Activated naive CD4-positive, alpha-beta T cell treated with anti-CD3 and anti-CD28 coated beads, Interleukin-2, amount 10 ng/mL, durations not matched to agents 7 days and 5 days (primary cell): ENCODE measurements at places on chromosomes 16 and 17.

GRCh38 chr16:26762594-26762993, 304.1 kb upstream of the C16orf82 start:
- DNase-seq: no peak

- DNase-seq: peak; percentile 60
Observed at GRCh38 chr17:40341808-40342503, 22.6 kb downstream of the GJD3 start.

- no peak for DNase-seq
Observed at GRCh38 chr16:65808790-65809189, 557.7 kb upstream of the CDH5 start.

DNA sequence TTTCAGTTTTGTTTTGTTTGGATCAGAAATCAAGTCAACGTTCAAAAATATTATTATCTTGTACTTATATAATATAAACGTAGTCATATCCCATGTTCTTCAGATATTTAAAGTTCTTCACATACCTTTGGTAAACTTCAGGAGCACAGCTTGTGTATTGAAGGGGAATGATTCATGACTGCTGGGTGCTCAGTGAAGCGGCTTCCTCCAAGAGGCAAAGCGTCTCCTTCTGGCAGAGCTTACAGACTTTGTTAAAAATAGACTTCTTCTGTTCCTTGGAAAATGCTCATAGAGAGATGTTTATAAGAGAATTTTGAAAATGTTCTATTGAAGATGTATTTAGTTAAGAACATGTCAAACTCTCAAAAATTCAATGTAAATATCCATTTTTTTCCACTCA, 155.6 kb upstream of the CNTNAP4 start:
- DNase-seq: no peak

DNA sequence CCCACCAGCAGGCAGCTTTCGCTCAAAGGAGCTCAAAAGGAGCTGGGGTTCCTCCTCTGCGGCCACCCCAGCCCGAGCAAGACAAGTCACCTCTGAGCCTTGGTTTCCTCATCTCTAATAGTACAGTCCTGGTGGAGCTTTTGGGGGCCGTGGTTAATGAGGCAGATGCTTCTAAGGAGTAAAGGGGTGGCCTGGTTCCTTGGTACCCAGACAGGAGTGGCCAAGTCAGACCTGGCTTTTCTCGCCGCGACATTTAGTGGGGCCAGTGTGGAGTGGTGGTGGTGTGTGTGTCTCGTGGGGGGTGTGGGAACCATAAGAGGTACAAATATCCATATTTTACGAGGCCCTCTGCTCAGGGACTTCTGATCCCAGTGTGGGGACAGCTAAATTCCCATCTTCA, 6.7 kb downstream of the FOXF1 start:
- DNase-seq: no peak

GRCh38 chr16:58809213-58809612, 75.1 kb upstream of the GOT2 start:
- no peak for DNase-seq

- DNase-seq: no peak
Observed at GRCh38 chr17:17246879-17247278, 9.9 kb upstream of the FLCN start.

DNA sequence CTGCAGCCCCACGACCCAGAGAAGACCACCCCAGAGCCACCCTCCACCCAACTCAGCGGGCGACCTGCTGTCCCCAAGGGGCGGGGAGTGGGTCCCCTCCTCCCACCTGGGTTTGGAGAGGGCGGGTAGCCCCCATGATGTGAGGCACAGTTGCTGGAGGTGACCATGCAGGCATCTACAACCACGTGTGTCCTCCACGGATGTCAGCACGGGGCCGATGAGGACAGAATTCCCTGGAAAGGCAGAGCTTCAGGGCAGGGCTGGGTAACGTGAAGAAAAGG, 7.1 kb downstream of the UTS2R start:
- no peak for DNase-seq
